ENCODE measurements at places on chromosomes 3 and 15. TPM values are rescaled to one million over a fixed set of nuclear protein-coding genes. Genes with fewer than 3 reads are reported as not detected.

Gene HYAL2
- total RNA-seq, result 303 TPM

Gene CELF6
- total RNA-seq, result 5.4 TPM

Gene FETUB
- total RNA-seq, result not detected

Gene A4GNT
- total RNA-seq, result not detected

Gene FAM98B
- total RNA-seq, result 24.8 TPM

Gene PLA2G4E
- 1.5 TPM for total RNA-seq

Gene CPN2
- not detected for total RNA-seq

Gene EIF4E3
- total RNA-seq, result 38.4 TPM

Gene NMNAT3
- total RNA-seq, result 4.6 TPM

Gene PPP2R3A
- total RNA-seq, result 7.4 TPM

Gene TLR9
- 0.87 TPM for total RNA-seq

Gene SLC12A1
- not detected for total RNA-seq

Gene FOXL2NB
- not detected for total RNA-seq

Gene RCCD1
- 8.6 TPM for total RNA-seq

Gene GP5
- 0.26 TPM for total RNA-seq

Gene SI
- not detected for total RNA-seq

Gene CAPN3
- 45.4 TPM for total RNA-seq

Gene CXCR6
- 4.7 TPM for total RNA-seq

Gene AMIGO3
- 0.26 TPM for total RNA-seq

Gene COL6A5
- total RNA-seq, result 6.3 TPM

Gene PPARG
- total RNA-seq, result 80.7 TPM

Gene UTS2B
- 0.75 TPM for total RNA-seq

Gene DNAJB8
- total RNA-seq, result not detected
